8988T (cell line): ENCODE measurements at places on chromosomes 3 and 15.

DNA sequence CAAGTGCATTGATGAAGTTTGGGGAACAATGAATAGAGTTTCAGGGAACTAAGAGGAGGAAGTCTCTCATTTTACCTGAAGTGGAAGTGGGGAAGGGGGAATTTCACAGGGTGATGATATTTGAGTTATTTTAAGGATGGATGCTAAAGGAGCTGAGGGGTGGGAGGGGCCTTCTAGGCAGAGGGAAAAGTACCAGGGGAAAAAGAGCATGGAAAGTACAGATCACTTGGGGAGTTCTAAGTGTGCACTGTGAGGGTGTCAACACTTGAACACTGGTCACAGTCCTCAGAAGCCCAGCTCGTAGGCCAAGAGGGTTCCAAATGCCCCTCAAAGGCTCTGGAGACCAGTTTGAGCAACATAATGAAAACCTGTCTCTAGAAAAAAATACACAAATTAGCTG, 18.2 kb downstream of the LAMP3 start:
- DNase-seq: no peak

GRCh38 chr3:33798113-33798417, 365 bp upstream of the PDCD6IP start:
- DNase-seq: no peak

- no peak for DNase-seq
Observed at GRCh38 chr3:3605226-3605625, 194.0 kb upstream of the LRRN1 start.

- DNase-seq: no peak
Observed at GRCh38 chr3:105755121-105755886, 113.5 kb downstream of the CBLB start.

DNA sequence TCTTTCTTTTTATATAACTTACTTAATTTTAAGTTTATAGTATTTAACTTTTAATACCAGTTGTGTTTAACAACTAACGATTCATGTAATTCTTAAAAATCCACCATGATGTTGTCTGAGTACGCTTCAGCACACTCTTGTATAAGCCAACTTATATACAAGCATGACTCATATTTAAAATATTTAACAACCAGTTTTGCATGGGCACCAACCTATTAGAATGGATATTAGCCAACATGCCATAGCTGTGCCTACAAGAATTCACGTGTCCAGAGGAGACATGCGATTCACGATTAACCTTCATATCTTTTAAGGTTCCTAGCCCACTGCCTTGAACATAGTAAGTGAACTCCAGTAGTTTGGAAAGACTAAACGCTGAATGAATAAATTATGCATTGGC, 1023.2 kb downstream of the TBL1XR1 start:
- DNase-seq: no peak

GRCh38 chr3:136262559-136262958, 12.4 kb downstream of the PCCB start:
- no peak for DNase-seq

GRCh38 chr3:115916866-115917265, 293.6 kb downstream of the GAP43 start:
- DNase-seq: no peak

GRCh38 chr3:16378415-16378814, 113.4 kb downstream of the OXNAD1 start:
- DNase-seq: no peak

DNA sequence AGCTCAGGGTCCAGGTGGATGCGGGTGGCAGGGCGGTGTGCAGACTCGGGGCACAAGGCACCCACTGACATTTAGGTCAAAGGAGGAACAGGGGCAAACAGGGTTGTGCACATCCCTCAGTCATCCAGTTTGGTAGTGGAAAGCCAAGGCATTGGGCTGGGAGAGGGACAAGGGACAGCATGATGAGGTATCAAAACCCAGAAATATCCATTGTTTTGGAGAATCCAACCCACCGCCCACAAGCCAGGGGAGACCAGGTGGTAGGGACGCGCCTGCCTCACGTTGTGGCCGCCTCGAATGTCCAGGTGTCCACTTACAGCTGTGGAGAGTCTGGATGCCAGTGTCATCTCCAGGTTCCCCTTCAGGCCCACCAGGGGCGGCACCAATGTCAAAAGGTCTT, 33.3 kb downstream of the SLC41A3 start:
- DNase-seq: no peak

GRCh38 chr3:47259114-47259513, 23.5 kb downstream of the KIF9 start:
- no peak for DNase-seq

DNA sequence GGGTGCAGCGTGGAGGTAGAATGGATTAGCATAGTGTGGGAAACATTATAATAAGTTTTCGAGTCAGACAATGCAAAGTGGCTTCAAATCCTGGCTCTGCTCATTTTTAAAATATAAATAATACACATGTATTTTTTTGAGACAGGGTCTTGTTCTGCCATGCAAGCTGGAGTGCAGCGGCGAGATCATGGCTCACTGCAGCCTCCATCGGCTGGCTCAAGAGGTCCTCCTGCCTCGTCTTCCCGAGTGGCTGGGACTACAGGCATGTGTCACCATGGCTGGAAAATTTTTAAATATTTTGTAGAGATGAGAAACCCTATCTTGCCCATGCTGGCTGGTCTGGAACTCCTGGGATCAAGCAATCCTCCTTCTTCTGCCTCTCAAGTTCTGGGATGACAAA, 194.9 kb downstream of the ROBO1 start:
- no peak for DNase-seq

DNA sequence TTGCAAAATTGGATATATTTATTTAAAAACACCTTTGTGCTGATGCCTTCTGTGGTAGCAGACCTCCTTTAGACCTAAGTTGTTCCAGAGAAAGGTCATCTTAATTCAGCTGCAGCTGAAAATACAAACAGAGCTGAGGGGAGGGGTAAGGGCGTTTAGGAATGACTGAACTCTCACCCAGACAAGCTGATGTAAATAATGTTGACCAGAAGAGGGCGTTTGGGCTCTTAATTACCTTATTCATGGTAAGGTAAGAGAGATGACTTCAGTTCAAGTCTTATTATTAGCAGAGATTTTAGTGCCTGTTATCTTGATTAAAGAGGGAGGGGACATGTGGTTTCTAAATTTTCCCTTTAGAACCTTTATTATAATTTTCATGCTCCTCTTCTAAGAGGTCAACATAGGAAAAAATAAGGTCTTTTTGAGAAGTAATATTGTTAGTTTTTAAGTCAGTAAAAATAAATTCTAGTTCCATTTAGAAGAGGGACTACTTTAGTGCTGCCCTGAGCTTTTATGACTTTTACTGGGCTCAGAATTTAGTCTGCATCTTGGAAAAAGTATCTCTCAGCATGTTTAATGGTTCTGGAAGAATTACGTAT, 46.3 kb downstream of the GPR171 start:
- DNase-seq: no peak

DNA sequence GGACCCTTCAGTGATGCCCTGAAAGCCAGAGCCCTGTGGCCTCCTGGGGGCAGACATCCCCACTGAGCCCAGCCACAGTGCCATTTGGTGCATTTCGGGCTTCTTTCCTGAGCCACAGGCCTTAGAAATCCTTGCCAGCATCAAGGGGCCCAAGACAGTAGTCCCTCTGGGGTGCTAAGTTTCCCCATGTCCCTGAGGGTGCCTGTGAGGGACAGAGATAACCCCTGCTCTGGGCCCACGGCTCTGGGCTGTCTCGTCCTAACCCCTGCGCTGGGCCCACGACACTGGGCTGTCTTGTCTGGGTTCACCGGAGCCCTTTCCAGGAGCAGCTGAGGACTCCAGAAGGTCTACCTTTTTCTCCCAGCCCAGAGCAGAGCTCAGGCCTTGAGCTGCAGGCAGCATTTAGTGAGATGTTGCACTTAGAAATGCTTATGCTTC, 45.1 kb upstream of the FGD5 start:
- DNase-seq: no peak

DNA sequence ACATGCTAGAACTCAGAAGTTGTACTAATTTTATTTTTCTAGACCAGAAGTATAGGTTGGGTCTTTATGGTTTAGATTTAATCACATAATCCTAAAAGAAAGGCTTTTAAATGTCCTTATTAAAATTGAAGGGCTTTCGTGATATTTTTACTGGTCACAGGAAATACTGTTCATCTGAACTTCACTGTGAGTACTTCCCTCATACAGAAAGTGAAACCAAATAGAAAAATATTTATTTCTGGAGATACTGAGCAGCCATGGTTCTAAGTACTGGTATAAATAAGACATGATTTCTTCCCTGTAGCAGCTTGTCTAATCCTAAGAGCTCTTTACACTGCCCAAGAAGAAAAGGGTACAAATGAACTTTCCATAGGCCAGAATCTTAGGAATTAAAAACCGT, 2.0 kb downstream of the SNRK start:
- no peak for DNase-seq

- DNase-seq: no peak
Observed at GRCh38 chr15:40364251-40364650, 6.2 kb downstream of the DISP2 start.

GRCh38 chr3:190024912-190025311, 95.8 kb downstream of the P3H2 start:
- DNase-seq: no peak

- DNase-seq: no peak
Observed at GRCh38 chr3:135889443-135889842, 76.1 kb upstream of the PPP2R3A start.

DNA sequence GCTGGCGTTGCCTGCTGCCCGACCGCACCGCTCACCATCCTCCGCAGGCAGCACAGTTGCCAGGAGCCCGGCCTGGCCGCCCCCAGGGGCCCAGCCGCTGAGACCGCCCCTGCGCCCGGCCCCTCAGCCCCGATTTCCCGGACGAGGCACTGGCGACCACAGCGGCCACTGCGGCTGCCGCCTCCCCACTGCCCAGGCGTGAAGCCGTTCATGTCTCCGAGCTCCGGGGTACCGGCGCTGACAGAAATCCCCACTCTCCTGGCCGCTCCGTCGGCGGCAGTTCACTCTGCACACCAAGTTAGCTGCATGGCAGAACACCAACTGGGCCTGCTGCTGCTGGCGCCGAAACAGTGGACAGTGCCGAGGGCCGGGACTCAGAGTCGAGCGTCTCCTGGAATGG, 8.5 kb downstream of the SELENOT start:
- DNase-seq: no peak

DNA sequence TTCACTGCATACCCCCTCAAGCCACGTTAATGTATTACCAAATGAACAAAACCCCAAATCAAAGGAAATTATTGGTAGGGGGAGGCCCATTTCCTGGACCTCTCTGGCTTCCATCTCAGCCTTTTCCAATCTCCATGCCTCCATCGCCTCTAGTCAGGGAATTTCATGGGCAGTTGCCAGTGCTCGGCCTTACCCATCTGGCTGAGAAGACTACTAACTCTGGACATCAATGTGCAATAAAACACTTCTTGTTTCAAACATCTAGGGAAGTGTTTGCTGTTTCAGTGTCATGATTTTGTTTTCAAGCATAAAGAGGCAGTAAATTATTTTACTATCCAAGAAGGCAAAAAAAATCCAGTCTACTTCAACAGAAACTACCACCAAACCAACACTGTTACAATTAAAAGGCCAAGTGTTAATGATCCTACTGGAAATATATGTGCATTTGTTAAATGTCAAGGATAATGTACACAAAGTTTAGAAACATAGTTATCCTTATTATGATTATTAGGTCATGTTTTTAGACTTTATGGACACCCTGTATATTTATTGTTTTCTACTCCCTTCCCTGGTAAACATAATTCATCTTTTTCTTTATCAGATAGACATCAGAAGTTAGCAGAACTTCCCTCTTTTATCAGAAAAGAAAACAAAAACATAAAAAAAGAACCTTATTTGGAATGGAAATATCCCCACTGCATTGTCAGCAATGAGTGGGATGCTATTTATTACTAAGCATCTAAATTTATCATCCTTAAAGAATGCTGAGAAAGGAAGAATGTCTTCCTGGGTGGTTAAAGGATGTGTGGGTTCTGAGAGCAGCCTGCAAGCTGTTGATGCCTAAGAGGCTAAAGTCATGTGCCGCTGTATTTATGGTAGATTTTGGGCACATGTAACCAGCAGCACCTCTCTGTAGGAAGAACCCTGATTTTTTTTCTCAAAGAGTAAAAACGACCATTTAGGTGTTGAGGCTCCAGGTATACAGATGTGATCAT, 15.2 kb downstream of the LDHAL6B start:
- no peak for DNase-seq

DNA sequence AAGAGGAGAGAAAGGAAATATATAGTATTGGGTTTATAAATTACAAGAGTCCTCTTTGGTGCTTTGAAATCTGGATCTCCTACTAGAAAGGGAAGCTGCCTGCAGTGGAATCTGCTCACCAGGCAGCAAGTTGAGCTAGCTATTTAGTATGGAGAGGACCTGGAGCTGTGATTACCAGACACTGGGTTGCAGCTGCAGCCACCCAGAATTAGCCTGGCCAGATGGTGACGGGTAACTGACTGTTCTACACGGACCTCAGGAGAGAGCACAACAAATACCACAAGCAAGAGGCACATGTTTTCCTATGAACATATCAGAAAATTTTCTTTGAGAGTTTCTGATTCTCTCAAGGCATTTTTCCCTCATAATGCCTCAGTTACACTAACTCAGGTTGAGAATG, 46.5 kb downstream of the SYNPR start:
- no peak for DNase-seq

DNA sequence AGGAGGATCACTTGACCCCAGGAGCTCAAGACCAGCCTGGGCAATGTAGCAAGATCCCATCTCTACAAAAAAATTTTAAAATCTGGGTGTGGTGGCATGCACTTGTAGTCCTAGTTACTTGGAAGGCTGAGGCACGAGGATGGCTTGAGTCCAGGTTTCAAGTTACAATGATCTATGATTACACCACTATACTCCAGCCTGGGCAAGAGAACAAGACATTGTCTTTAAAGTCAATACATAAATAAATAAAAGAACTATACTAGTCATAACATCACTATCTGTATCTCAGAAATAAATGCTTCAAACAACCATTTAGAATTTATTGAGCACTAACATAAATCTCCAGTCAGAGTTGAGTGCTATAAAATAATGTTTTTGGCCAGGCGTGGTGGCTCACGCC, 8.5 kb upstream of the PHLDB2 start:
- DNase-seq: no peak
